ENCODE measurements at places on chromosomes 6 and 20.

GRCh38 chr6:128432394-128432793 is 88.0 kb downstream of the PTPRK start:
- DNase-seq: no peak

DNA sequence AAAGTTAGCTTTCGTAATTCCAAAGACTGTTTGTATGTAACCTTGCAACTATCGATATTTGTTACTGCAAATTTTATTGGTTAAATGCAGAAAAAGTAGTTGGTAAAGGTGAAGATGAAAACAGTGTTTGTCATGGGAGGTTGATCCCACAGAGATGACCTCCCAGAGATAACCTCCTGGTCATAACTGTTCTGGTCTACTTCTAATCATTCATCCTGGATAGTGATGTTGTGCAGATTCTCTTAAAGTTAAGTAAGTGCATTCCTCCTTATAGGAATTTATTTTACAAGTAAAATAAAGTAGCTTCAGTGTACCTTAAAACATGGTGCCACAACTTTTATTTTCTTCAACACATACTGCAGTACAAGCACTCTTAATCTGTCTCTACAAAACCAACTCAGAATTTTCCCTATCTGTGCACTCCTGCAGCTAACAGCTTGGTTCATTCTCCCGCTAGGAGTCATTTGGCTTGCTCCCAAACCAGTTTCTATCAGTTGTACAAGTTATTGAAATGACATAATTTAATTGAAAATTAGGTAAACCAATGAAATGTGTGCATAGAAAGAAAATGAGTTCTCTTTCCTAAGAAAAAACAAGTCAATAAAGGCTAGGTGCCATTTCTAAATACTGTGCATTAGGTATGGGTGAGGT is 19.2 kb downstream of the METTL24 start:
- DNase-seq: no peak

- DNase-seq: no peak
Observed at GRCh38 chr6:139290787-139291311, 949 bp downstream of the TXLNB start.

DNA sequence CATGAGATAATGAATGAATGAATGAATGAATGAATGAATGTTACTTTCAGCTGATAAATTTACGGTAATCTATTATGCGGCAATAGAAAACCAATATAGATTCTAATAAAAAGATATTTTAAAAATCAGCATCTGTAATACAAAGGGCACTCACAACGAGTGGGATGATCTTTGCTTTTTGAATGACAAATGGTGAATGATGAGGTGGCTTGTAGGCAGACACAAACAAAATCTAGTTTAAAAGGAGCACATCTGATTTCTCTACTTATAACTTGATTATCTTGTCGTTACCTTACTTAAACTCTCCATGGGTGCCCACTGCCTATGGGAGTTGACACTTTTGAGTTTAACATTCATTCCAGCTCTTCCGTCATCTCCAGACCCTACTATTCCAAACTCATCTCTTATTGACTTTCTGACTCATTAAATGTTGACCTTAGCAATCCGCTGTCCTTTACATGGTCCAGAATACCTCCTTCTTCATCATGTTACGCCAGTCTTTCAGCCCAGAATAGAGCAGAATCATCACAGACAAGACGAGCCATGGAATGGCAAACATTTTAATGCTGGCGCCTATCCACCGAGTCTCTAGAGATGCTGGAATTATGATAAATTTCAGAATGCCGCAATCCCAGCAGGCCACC is 41.3 kb downstream of the NHLRC1 start:
- no peak for DNase-seq

- DNase-seq: peak; percentile 81
Observed at GRCh38 chr20:43691928-43692524, 25.1 kb downstream of the MYBL2 start.

DNA sequence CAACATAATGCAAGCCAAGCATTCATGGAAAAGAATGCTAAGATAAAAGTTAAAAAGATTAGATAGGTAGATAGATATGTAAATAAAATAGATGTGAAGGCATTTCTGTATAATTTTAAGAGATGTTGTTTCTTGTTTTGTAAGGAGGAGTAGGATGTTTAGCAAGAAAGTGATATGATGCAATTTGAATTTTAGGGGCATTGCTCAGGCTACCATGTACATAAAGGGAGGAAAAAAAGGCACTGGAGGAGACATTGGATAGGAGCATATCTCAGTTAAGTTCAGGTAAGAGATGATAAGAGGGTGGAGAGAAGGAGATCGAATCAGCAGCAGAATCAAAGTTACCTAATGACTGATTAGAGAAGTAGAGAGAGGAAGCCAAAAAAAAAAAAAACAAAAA is 194.7 kb downstream of the TENT5A start:
- no peak for DNase-seq

DNA sequence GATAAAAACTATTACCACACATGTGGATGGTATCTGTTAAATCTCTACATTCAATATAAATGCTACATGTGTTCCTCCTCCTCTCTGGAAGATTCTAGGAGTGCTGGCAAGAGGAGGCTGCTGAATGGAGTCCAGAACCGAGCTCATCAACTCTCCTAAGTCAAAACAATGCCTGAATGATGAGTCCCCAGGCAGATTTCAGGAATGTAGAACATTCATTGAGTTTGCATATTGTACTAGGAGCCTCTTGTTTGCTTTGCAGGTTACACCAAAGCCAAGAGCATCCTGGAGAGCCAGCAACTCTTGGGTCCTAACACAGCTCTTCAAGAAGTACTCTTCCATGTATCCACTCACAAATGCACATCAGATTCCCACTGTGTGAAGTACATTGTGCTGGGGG is 117.6 kb upstream of the UST start:
- DNase-seq: no peak

GRCh38 chr6:112216662-112217551 is 37.5 kb downstream of the LAMA4 start:
- DNase-seq: no peak

All from hematopoietic multipotent progenitor cell treated with erythropoietin and hydrocortisone succinate and interleukin-3 and kit ligand, for 8 days (in vitro differentiated cells).